ENCODE measurements at places on chromosomes 3 and 15.
A peak's percentile ranks its signal among the peaks of the same experiment; 100 is the strongest.

DNA sequence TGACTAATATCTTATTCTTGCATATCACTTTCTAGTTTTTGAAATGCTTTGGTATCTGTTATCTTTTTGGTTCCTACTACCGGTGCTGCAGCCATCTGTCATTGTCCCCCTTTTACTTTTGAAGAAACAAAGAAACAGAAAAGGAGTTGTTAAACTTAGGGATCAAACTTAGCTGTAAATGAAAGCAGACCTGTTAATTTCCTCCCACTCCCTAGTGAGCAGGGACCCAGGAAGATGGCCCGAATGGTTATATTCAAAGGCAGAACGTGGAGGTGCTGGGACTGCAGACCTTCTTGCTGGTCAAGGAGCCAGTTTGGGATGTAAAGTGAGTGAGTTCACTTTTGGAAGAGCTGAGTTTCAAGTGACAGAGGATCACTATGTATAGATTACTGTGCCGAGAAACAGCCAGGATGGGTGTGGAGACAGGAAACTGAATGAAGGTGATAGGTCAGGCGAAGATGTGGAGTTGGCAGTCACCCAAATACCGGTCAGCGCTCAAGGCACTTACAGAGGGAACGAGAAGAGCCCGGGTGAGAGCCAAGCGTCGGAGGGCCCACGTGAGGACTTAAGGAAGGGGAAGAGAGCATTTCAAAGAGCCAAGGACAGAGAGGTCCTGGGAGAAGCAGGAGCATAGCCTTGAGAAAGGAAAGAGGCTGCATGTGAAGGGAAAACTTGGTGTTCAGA is 20.1 kb downstream of the KBTBD8 start:
- peak; percentile 3 for DNase-seq

DNA sequence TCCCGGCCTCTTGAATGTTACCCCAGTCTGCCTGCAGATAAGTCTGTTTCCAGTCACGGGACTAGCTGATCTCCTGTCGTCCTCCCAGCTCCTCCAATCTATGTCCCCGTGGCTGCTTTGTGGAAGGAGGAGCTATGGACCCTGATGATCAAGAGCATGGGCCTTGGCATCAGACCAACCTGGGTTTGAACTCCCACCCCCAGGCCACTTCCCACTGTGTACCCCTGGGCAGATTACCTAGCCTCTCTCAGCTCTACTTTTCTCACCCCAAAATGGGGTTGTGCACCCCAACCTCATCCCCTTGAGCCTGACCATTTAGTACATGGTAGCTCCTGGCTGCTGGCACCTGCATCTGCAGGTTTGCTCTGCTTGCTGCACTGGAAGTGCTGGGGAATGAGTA is 55.8 kb downstream of the GASK1A start:
- DNase-seq, result no peak

GRCh38 chr15:89704411-89704810 is 13.8 kb downstream of the WDR93 start:
- no peak for DNase-seq

- no peak for DNase-seq
Observed at GRCh38 chr15:90907838-90908507, 4.9 kb downstream of the MAN2A2 start.

DNA sequence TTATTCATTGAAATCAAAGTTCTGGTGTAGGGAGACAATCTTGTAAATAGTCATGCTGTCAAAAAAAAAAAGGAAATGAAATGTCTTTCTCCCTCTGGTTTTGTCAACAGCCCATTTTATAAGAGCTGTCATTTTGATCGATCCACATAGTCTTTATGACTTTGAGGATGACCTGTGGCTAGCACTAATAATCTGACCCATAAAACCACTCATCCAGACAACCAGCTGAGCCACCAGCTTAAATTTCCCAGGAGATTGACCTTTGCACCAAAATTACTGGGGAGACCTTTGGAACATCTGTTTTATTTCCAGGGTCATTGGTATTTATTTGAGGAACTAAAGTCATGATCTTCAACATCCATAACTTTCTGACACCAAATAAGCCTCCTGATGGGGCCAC is 98.5 kb upstream of the MME start:
- no peak for DNase-seq

GRCh38 chr3:54681706-54682105 is 246.2 kb downstream of the LRTM1 start:
- DNase-seq, result no peak

DNA sequence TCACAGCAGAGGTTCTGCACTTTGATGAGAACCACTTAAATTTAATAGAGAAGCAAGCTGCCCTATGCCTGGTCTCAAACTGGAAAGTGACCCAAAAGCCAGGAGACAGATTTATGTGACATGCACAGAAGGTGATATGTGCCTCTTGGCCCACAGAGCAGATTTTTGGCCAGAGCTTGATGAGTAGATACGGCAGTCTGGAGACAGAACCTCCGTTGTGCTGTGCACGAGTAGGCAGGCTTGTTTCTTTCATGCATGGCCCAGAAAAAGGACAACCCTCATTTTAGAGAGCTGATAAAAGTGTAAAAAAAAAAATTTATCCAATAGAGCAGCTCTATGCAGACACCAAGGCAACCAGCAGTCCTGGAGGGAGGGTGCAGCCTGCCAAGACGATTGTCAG is 423.1 kb downstream of the CNTN6 start:
- DNase-seq, result peak; percentile 9
